ENCODE measurements at places on chromosomes 11 and 22.

- no peak for DNase-seq
Observed at GRCh38 chr11:121497176-121497998, 44.6 kb upstream of the SORL1-AS1 start.

DNA sequence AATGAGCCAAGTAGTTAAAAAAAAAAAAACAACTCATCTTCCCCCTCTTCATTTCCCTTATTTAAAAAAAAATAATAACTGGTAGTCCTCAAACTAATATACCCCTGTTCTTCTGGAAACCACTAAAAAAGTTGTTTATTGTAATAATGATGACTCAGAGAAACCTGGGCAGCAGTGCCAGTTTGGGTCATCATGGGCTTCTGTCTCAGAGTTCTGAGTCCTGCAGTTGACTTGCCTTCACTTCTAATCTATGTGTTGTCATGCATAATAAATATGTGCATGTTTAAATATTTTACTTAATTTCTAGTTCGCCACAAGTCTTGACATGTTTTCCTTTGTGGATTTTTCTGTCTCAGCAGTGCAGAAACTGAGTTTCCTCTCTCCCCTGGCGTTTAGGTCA lies 46.8 kb downstream of the PPP2R1B start:
- no peak for DNase-seq

- DNase-seq = no peak
Observed at GRCh38 chr22:44930711-44931035, 79.1 kb downstream of the PHF21B start.

DNA sequence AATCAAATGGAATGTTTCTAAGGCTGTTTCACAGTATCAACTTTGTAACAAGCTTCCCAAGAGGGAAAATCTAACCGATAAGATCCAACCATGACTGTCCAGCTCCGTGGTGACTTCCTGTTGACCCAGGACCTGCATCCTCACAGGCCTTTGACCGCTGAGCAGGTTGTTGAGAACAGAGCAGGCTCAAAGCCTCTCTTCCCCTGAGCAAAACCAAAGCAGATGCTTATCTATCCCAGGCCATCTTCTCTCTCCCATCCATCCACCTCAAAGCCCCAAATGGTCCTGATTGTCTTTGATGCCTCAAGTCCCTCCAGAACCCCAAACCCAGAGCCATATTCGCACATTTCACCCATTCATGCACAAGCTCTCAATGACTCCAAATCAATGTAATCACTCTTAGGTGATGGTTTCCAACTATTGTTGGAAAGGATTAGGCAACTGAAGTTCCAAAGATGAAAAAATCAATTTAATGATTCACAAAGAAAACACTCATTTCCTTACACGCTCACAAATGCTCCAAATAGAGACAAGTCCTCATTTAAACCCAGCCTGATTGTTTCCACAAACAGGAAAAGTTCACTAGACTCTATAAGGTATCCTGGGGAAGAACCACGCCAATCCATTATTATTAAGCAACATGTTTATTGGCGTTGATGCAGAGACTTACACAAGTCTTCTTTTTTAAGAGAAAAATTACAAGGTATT lies 48.7 kb downstream of the C11orf58 start:
- no peak for DNase-seq

DNA sequence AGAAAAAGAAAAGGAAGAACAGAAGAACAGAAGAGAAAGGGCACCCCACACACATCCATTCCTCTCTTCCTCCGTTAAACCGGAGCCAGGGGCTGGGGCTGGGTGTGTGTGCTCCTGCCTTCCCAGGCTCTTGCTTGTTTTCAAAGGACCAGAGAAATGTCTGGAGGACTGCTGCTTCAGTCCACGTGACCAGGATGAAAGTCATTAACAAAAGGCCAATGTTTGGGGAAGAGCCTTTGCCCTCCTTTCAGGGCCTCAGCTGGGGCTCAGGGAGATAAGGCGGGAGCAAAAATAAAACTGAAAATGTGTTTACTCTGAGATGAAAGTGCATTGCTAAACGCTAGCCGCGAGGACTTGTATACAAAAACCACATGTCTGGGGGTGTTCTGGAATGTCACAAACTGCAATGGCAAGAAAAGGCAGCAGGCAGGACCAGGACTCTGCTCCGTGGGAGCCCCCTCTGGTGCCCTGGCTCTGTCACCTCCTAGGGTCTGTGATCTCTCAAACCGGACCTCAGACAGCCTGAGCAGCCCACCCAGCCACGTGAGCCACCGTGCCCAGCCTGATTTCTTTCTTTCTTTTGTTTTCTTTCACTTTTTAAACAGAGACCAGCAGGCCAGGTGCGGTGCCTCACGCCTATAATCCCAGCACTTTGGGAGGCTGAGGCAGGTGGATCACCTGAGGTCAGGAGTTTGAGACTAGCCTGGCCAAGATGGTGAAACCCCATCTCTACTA lies 31.6 kb upstream of the MYH9 start:
- no peak for DNase-seq
